ENCODE measurements at places on chromosomes 1 and 21. TPM values are rescaled to one million over a fixed set of nuclear protein-coding genes. Genes with fewer than 3 reads are reported as not detected.
A peak's percentile ranks its signal among the peaks of the same experiment; 100 is the strongest.

Gene SLC9A1
- 27.2 TPM for total RNA-seq

GRCh38 chr1:37325010-37325409 lies 149.4 kb upstream of the ZC3H12A start:
- H3K27me3 ChIP-seq = peaks cover 2% of the 10 kb centered on the region
- DNase-seq = no peak
- H3K4me1 ChIP-seq = no peaks in the 10 kb centered on the region
- no peaks in the 10 kb centered on the region for H3K36me3 ChIP-seq

- H3K27ac ChIP-seq = peak overlapping the region; percentile 93
- H3K4me3 ChIP-seq = peak overlapping the region; percentile 99
- peaks cover 25% of the 10 kb centered on the region for H3K4me1 ChIP-seq
- no peak for DNase-seq
- no peaks in the 10 kb centered on the region for H3K27me3 ChIP-seq
These were observed 658 bp downstream of the UBXN11 start for GRCh38 chr1:26305667-26306289.

DNA sequence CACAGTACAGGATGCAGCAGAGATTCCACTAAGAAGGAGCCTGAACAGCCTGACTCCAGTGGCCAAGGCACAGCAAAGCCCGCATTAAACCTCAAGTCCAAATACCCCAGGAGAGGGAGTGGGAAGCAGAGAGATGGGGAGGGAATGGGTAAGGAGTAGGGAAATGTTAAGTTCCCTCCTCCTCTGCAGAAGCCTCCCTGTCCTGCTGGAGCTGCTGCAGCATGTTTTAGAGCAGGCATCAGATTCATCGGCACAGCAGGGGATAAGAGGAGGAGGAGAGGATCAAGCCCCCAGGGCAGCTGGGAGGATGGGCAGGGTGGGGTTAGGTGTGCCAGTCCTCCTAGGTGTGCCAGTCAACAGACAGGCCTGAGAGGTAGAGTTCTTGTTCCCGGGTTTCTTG lies 709.7 kb downstream of the PTPRU start:
- H3K4me1 ChIP-seq = no peaks in the 10 kb centered on the region
- no peaks in the 10 kb centered on the region for H3K36me3 ChIP-seq
- no peak for DNase-seq
- H3K27ac ChIP-seq = no peak overlapping the region
- no peak overlapping the region for H3K4me3 ChIP-seq

- peaks cover 15% of the 10 kb centered on the region for H3K27me3 ChIP-seq
- no peak overlapping the region for H3K27ac ChIP-seq
- no peak for DNase-seq
- H3K4me1 ChIP-seq = peaks cover 31% of the 10 kb centered on the region
- no peak overlapping the region for H3K4me3 ChIP-seq
These were observed 37.0 kb upstream of the RXRG start for GRCh38 chr1:165481820-165482532.

GRCh38 chr1:169371404-169371803 lies 3.4 kb downstream of the BLZF1 start:
- peaks cover 27% of the 10 kb centered on the region for H3K4me1 ChIP-seq
- no peaks in the 10 kb centered on the region for H3K27me3 ChIP-seq
- no peak for DNase-seq
- peaks cover 42% of the 10 kb centered on the region for H3K36me3 ChIP-seq
- H3K27ac ChIP-seq = no peak overlapping the region
- H3K4me3 ChIP-seq = peak overlapping the region; percentile 37
